ENCODE measurements at places on chromosomes 3 and 15.
A peak's percentile ranks its signal among the peaks of the same experiment; 100 is the strongest.

- no peak for DNase-seq
These were observed 258.1 kb downstream of the CNTN6 start for GRCh38 chr3:1350885-1351284.

DNA sequence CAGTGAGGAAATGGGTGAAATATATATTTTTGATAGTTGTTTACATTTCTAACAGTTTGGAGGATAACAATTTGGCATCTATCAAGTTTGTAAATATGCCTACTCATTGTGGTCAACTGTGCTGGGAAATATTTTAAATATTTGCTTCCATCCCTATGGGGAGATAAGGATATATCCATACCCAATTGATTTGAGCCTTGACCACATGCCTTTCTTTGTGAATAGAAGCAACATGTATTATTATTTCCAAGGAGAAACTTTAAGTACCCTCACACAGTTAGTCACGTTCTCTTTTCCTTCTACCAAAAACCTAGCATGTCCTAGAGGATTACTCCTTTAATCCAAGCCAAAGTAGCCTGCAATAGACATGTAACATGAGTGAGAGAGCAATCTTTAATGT lies 245.4 kb upstream of the CBLB start:
- no peak for DNase-seq

- DNase-seq, result no peak
These were observed 1043.5 kb upstream of the ALCAM start for GRCh38 chr3:104323226-104323625.

GRCh38 chr3:69410301-69410700 lies 24.4 kb upstream of the FRMD4B start:
- peak; percentile 45 for DNase-seq

DNA sequence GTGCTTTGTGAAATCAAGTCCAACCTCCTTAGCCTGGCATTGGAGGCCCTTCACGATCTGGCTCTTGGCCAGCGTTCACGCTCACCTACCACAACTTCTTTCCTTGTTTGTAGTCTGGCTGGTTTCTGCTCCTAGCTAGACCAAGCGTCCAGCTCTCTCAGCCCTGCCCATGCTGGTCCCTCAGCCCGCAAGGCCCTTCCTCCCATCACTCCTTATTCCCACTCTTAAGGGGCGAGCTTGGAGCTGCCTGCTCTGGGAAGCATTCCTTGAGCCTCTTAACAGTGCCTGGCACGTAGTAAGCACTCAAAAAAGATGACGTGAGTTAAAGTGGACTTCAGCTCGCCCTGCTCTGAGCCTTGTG lies 8.7 kb downstream of the SLC6A6 start:
- DNase-seq, result no peak

DNA sequence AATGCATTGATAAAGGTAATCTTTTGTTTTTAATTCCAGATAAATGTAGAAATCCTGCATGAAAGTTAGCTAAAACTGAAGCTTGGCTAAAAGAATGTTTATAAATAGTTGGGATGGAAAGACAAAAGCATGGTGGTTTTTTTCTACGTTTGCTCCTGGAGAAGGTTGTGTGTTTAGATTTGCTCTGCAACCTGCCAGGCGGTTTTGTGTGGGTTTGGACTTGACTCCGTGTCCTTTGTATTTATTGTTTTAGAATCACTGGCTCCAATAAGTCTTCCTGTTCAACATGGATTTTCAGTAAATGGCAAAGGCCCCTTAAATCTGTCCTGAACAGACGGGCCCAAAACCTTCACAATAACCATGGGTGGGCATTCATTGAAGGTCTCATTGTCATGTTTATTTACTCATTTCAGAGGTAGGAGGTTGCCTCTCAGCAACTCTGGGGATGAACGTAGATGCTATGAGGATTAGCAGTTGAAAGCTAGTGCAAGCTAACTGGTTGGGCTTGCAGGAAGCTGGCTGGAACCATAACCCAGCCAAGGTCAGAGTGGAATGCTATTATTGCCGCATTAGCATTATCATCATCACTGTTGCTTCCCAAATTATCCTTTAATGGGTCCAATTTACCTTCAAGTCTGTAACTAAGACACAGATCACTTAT lies 60.6 kb upstream of the ADAMTS9 start:
- DNase-seq, result no peak

GRCh38 chr3:180246688-180247195 lies 210.0 kb upstream of the PEX5L start:
- no peak for DNase-seq

GRCh38 chr3:141227752-141228151 lies 3.9 kb upstream of the PXYLP1 start:
- no peak for DNase-seq

GRCh38 chr3:123256256-123256655 lies 54.5 kb downstream of the SEC22A start:
- no peak for DNase-seq

DNA sequence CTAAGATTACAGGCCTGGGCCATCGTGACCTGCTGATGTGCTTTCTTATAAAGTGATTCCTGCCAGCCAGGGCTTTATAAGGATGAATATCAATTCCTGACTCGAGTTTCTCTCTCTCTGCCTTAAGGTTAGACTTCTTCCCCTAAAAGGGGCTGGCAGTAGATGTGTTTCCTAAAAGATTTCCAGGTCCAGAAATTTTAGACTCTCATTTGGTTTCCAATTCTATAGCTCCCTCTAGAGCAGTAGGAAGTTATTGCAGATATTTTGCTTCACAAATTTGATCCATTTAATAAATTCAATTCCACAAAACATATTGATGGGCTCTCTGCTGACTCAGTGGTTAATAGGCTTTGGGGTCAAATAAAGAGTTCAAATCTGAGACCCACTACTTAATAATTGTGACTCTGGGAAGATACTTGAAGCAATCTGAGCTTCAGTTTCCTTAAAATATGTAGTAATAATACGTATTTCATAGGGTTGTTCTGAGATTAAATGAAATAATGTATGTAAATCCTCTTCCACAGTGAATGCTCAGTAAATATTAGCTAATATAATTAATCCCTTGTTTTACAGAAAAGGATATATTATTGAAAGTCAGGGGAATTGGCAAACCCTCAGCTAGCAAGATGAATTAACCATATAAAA lies 2.1 kb downstream of the TRIM69 start:
- no peak for DNase-seq

Measured in CD4-positive, alpha-beta T cell treated with Interferon gamma for 1 hour (primary cell).